ENCODE measurements at places on chromosomes 7 and 10. TPM values are rescaled to one million over a fixed set of nuclear protein-coding genes. Genes with fewer than 3 reads are reported as not detected.

Gene GHRHR
- total RNA-seq: not detected

Gene SPDYE2
- not detected for total RNA-seq

Gene KCNMA1
- not detected for total RNA-seq

Gene CFTR
- not detected for total RNA-seq

Gene ASB4
- not detected for total RNA-seq

Gene ASL
- 40.5 TPM for total RNA-seq

Gene TRA2A
- 96.8 TPM for total RNA-seq

Gene SLC29A4
- total RNA-seq: 1.8 TPM

Gene AUTS2
- total RNA-seq: 2.1 TPM

Gene ZEB1
- total RNA-seq: 79.0 TPM

Gene CTNNA3
- total RNA-seq: not detected

Gene ZNF789
- 23.6 TPM for total RNA-seq

Gene ADAM12
- total RNA-seq: not detected

Gene AP3M1
- 51.9 TPM for total RNA-seq

Gene ADARB2
- not detected for total RNA-seq

Gene ADRB1
- not detected for total RNA-seq

Gene PNLIPRP3
- not detected for total RNA-seq

Gene SMO
- total RNA-seq: 0.37 TPM

Gene ELFN1
- not detected for total RNA-seq

Gene SPDYE16
- not detected for total RNA-seq

Gene PRKG1
- total RNA-seq: not detected

Gene NAT16
- total RNA-seq: not detected

Gene CNNM1
- 0.28 TPM for total RNA-seq

Gene TMEM236
- 0.05 TPM for total RNA-seq

Gene AHCYL2
- 11.1 TPM for total RNA-seq

Gene CYP3A4
- total RNA-seq: not detected

Gene PYROXD2
- 4.3 TPM for total RNA-seq

Gene C10orf67
- 0.07 TPM for total RNA-seq

Gene TUBGCP2
- total RNA-seq: 70.6 TPM

Gene SLC18A3
- total RNA-seq: not detected

Data from activated CD4-positive, alpha-beta T cell treated with anti-CD3 and anti-CD28 coated beads, Interleukin-2, amount 10 ng/mL, durations not matched to agents 24 days and 14 days (primary cell).